ENCODE measurements at places on chromosomes 12 and 14.

GRCh38 chr12:23222801-23223200 is 597.8 kb downstream of the ETNK1 start:
- no peak for DNase-seq

GRCh38 chr12:89234324-89235114 is 117.8 kb downstream of the DUSP6 start:
- DNase-seq = no peak

DNA sequence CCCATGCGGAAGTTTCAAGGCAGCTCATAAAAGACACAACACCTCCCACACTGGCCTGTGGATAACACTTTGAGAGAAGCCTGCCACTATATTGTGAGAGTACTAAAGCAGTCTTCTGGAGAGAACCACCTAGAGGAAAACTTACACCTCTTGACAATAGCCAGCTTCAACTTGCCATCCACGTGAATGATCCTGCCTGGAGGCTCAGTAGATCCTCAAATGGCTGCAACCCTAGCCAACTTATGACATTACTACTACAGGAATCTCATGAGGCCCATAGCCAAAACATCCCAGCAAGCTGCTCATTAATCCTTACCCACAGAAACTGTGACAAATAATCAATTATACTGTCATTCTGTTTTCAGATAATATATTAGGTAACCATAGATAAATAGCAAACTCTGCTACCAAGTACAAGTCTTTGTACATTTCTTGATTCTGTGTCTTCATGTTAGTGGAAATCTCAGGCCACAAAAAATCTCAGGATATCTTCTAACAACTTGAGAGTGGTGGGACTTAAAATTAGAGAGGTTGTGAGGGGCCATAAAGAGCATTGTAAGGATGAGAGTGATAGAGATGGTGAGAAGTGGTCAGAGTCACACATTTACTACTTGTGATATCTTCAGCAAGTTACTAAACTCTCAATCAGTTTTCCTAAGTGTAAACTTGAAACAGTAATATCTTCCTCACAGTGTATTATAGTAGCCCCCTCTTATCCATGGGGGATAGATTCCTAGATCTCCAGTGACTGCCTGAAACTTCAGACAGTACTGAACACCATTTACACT is 368.0 kb downstream of the C12orf50 start:
- no peak for DNase-seq

- no peak for DNase-seq
These were observed 84.4 kb downstream of the PPHLN1 start for GRCh38 chr12:42410340-42410739.

- no peak for DNase-seq
These were observed 124.4 kb downstream of the VEZT start for GRCh38 chr12:95342008-95342407.

GRCh38 chr14:64681796-64682710 is 22.2 kb upstream of the PLEKHG3 start:
- peak; percentile 46 for DNase-seq

DNA sequence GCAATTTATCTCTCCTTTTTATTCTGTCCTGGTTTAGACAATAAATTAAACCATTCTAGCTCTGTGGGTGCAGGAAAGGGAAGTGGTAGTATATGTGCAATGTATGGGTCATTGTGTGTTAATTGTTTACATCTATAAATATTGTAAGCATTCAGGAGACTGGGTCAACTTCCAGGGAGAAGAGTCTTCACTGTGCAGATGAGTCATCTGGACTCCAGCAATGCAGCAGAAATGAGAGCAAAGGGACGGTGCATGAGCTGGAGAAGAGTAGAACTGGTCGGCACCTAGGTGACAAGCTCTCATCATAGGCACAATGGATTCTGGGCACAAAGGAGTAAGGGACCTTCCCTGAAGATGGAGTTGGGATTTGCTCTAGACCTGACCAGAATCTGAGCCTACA is 211.1 kb upstream of the DAAM1 start:
- DNase-seq = peak; percentile 31

- peak; percentile 6 for DNase-seq
These were observed 342.6 kb downstream of the NOVA1 start for GRCh38 chr14:26255213-26255612.

- DNase-seq = no peak
These were observed 263.8 kb upstream of the DIO2 start for GRCh38 chr14:80475074-80475473.

GRCh38 chr14:103763730-103764488 is 48.3 kb downstream of the ZFYVE21 start:
- DNase-seq = no peak

GRCh38 chr12:123645878-123646277 is 12.2 kb downstream of the GTF2H3 start:
- no peak for DNase-seq

- no peak for DNase-seq
These were observed 7.0 kb downstream of the TAMALIN start for GRCh38 chr12:52013626-52014310.
